ENCODE measurements at places on chromosomes 2 and 18.

DNA sequence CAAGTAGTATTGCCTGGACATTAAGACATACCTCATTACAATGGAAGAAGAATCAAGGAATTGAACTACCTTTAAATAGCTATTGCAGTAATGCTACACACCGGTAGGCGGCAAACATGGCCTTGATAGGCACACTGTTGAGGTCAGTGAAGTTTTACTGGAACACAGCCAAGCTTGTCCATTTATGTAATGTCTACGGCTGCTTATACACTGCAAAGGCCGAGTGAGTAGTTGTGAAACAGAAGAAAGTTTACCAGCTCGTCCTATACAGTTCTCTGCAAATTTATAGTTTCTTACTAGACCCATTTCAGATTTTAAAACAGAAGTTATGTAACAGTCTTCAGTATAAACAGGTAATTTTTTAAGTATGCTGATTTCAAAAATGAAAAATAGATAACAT lies 38.8 kb downstream of the PPP4R1 start:
- no peak for DNase-seq

DNA sequence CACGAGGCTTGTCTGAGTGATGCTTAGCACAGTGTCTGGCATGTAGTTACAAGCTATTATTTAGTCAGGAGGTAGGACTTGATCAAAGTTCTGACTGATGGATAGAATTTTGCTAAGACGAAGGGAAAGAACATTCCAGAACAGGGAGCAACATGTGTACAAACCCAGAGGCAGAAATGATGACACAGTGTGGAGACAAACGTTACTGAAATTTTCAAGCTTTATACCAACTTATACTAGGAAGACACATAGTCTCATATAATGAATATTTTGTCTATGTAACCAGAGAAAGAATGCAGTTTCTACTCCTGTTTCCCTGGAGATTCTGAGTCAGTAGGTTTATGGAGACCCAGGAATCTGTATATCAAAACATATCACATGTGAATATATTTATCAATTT lies 123.4 kb downstream of the FAM124B start:
- no peak for DNase-seq

DNA sequence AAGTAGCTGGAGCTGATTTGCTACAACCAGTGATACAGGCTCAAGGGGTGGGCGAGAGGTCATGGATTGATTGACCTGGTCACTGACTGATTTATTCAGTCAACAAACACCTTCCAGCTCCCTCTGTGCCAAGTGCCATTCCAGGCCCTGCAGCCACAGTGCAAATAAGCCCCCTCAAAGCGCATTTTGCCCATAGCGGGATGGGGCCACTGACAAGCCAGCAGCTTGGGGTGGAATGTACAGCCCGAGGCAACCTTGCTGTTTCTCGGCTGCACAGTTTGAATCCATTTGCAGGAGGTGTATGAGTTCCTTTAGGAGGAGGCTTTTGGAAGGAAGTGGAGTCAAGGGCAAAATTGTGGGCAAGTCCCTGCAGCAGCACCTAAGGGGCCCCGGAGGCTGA lies 235.2 kb downstream of the TPGS2 start:
- no peak for DNase-seq

DNA sequence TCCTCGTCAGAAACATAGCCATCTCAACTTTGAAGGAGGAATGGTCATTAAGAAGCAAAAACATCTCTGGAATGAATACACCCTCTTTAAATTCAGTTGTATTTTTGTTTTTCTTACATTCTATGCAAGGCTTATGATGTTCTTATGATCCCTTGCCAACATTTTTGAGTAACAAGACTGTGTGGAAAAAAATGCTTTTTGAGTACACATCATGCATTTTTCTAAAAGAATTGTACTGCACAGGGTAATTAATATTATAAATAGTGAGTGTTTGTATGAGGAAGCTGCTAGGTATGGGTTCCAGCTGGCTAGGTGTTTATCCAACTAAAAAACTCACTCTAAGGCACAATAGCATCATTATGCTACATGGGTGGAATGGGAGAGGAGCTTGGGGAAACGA lies 59.0 kb upstream of the SPATS2L start:
- DNase-seq: no peak

- no peak for DNase-seq
These were observed 267.6 kb downstream of the RBM43 start for GRCh38 chr2:150994076-150994475.

GRCh38 chr2:24722141-24722790 lies 70.9 kb downstream of the PTRHD1 start:
- no peak for DNase-seq

Data from NCI-H1436 treated with DMSO at 0.1 percent for 48 hours (cell line).